ENCODE measurements at places on chromosomes 4 and X.
A peak's percentile ranks its signal among the peaks of the same experiment; 100 is the strongest.

DNA sequence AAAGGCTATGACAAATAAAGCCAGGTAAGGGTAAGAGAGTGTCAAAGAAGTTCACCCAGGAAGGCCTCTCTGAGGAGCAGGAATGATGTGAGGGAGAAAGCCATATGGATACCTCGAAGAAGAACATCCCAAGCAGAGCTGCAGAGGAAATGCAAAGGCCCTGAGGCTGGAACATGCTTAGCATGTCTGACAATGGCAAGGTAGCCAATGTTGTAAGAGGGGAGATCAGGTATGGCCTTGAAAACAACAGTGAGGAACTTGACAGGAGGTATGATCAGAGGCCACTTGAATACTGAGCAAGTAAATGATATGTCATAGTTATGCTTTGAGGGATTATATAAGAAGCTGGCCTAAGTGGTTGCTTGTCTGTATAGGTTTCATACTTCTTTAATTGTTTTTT lies 3.8 kb downstream of the SCFD2 start:
- no peak for DNase-seq

GRCh38 chr4:82201805-82202641 lies 171.8 kb downstream of the HNRNPD start:
- DNase-seq, result peak; percentile 40

GRCh38 chrX:120304256-120304655 lies 7.0 kb downstream of the TMEM255A start:
- DNase-seq, result no peak

DNA sequence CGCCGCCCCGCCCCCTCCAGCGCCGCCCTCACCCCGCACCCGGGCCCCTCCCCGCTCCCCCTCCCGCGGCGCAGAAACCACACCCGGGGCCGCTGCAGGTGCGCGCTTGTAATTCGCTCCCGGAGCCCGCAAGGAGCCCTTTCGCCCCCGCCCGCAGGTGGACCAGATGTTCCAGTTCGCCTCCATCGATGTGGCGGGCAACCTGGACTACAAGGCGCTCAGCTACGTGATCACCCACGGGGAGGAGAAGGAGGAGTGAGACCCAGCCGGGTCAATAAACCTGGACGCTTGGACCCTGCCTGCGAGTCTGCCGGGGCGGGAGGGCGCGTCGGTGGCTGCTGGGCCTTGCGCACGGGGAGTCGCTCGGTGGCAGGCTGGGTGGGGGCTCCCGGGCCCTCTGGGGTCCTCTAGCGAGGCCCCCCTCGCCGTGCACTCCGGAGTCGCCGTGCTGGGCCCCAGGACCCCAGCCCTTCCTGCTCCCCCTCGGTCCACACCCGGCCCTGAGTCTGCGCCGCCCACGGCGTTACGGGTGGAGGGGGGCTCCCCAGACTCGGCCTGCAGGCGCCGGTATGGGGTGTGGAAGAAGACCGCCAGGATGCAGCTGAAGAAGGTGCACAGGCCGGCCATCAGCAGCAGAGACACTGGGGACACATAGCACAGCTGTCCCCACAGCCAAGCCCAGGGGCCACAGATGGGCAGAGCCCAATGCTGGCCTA lies 7.1 kb downstream of the SLC49A3 start:
- DNase-seq, result no peak

DNA sequence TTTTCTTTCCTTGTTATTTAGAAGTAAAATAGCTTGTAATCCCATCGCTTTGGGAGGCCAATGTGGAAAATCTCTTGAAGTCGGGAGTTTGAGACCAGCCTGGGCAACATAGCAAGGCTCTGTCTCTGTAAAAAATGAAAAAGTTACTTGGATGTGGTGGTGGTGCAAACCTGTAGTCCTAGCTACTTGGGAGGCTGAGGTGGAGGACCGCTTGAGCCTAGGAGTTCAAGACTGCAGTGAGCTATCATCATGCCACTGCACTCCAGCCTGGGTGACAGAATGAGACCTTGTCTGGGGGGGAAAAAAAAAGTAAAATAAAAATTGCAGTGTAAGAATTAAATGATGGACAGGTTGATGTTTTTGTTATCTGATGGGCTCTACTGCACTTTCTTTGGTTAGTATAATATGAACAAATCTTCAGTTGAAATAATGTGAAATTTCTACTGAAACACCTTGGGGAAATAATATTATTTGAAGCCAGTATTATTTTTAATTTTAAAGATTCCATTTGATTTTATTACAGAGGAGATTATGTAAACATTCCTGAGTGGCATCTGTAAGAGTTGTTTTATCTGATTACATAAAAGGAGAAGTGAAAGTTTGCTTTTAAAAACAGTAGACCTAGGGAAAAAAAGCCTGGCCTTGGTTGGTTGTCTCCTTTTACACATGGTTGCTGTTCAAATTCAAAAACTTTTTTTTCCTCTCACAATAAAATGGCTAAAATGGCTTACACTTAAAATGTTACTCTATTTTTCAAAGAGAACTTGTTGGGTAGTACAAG lies 10.5 kb upstream of the NDUFC1 start:
- no peak for DNase-seq

DNA sequence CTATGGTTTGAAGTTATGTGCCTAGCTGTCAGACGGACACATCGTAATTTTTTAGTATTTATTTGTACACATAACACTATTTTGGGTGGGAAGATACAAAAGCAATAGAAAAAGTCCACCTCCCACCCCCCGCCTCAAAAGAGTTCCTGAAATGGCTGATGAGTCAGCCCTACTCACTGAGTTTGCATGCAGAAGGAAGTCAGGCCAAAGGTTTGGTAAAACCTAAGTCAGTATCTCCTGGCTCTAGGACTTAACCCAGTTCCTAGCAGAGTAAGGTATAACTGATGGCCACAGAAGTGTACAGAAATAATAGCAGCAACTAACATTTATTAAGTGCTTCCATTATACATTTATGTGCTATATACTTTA lies 2.9 kb upstream of the KLHL2 start:
- DNase-seq, result no peak

DNA sequence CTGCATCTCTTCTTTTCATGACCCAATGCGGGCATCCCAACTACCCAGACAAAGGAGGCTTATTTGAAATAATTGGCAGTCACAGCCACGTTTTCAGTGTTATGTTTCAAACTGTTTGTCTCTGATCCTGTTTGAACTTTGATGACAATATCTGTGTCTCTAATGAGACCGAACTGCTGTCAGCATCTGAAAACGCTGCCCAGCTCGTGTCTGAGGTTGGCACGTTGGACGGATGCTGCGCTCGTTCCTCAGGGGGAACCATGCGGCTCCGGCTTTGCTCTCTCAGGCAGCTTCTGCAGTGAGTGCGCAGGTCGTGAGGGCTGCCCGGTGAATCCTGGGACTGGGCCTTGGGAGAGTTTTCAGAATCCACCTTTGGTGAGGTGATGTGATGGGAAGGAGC lies 58.4 kb upstream of the SORBS2 start:
- peak; percentile 1 for DNase-seq
